ENCODE measurements at places on chromosomes 11 and 22.

GRCh38 chr11:26860091-26860780, 133.7 kb upstream of the FIBIN start:
- no peak for DNase-seq

DNA sequence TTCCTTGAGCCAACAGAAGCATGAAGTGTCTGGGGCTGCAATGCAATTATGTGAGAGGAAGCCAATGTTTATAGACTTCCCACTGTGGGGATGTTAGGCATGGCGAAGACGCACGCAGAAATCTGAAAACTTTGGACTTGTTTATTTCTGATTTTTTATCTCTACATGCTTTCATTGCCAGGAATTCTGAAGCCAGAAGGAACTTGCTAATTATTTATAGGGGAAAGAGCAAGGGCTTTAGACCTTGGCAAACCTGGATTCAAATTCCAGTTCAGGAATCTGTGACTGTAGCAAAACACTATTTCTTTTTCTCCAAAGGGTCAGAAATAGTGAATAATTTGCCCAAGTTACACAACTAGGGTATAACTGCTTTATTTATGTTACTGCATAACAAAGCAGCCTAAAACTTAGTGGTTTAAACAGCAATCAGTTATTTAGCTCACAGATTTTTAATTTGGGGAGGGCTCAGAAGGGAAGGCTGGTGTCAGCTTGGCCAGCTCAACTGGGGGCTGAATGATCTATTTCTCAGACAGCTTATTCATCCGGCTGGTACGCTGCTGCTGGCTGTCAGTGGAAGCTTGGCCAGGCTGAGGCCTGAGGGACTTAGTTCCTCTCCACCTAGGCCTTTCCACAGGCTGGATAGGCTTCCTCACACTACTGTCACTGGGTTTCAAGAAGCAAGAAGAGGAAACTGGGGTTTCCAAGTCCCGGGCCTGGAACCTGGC, 1.9 kb upstream of the OR6Q1 start:
- no peak for DNase-seq

GRCh38 chr11:2482745-2483144, 37.9 kb downstream of the KCNQ1 start:
- no peak for DNase-seq

DNA sequence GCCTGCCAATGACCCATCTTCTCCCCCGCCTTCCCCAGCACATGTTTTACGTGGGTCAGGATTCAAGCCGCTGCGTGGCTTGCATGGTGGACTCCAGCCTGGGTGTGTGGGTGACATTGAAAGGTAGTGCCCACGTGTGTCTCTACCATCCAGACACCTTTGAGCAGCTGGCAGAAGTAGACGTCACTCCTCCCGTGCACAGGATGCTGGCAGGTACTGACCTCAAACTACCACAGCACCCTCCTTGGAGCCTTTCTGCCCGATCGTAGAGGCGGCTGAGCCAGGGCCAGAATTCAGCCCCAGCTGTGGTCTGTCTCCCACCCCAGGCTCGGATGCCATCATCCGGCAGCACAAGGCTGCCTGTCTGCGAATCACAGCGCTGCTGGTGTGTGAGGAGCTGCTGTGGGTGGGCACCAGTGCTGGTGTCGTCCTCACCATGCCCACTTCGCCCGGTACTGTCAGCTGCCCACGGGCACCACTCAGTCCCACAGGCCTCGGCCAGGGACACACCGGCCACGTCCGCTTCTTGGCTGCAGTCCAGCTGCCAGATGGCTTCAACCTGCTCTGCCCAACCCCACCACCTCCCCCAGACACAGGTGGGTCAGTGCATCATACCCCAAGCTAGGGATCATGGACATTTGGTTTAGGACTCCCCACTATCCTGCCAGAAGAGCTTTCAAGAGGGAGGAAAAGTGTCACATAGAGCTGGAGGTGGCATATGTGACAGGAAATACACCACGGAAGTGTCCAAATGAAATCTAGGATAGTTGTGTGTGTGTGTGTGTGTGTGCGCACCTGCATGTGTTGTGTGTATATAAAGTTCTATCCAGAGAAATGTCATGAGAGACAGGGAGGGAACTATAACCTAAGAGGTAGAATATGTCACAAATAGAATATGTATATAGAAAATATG, 10.6 kb upstream of the RELT start:
- DNase-seq, result no peak

Data from choroid plexus epithelial cell (primary cell).